Stimulated activated naive CD4-positive, alpha-beta T cell (primary cell): ENCODE measurements at places on chromosomes 4 and X.

DNA sequence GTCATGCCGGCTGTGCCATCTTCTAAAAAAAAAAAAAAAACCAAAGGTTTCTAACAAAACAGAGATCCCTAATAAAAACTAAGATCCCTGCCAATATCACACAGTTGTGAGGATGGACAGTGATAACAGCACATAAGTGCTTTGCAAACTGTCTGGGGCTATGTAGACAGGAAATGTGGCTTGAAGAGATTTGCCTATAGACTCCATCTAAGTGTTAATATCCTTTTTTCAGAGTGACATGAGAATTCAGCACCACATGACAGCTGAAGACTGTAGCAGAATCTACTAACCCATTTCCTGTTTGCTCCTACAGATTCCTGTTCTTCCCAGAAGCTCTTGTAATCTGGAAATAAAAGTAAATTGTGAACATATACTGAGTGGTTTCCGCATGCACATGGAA is 215.4 kb downstream of the KDR start:
- DNase-seq = no peak

DNA sequence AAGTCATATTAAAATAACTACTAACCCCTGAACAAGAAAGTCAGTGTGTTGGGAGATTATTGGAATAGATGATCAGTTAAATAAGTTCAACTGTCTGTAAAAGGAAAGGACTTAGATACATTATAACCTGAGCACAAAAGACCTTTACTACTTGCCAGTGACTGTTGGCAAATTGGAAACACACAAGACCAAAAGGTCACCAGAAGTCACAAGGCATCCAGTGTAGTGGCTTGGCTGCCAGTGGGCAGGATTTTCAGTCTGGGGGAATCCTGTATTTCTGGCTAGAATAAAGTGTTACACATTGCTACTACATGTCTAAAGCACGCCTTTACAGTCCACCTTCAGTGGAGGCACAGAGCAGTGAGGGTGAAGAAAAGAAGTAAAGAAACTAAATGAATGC is 108.3 kb upstream of the AR start:
- no peak for DNase-seq

DNA sequence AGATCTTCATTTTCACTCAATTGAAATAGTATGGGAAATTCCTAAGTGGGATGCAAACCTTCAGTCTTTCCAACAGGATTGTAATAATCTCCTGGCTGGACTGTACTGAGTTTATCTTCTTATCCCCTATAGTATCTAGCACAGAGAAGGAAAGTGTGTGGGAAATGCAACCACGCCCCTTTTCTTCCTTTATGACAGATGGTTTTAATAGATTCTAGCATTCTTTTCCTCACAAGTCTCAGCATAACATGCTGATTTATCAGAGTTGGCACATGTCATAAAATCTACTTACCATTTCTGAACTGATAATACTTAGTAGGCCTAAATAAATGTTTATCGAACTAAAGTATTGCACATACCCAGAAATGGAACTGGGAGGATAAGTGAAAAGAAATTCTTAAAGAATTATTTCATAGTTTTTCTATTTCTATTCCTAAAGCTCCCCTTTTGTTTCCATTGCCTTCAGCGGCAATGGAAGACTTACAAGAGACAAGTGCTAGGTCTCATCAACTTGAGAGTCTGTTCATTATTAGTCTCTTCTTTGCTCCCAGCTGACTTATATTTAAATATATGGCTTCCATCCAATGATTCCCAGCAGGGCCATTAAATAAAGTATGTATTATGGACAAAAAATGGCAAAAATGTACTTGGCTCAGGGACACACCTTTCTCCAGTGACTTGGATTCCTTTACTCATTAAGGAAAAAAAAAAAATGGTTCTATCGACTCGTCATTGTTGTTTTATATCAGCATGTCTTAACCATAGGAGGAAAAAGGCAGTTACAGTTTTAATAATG is 484.5 kb downstream of the IL1RAPL1 start:
- no peak for DNase-seq

DNA sequence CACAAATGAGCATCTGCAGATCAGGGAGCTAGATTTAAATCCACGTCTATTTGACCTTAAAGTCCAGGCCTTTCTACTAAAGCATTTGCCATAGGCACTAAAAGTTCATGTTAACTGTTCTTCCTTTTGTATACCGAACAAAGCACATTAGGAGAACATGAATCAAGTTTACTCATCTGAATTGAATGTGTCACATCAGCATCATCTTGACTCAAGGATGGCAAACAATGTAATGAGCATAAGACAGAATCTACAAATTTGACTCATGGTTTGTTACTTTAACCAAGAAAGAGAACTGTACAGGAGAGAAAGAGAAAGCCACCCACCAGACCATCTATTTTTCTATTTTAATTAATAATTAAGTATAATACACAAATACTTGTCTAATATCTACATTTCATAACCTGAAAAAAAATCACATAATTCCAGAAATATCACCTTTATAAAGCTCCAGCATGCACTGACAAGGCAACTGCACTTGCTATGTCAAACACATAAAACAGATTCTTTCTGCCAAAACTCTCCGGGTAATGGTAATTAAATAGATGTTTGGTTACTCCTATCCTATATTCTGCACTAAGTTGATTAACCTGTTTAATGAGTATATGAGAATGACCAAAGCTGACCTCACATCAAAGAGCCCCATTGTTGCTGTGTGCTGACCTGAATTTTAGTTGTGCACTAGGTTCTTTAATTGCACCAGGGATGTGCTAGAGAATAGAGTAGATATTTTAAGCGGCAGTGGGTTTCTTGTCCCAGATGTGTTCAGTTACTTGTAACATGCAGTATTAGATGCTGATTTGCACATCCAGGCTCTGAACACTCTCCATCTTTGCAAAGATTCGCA is 42.5 kb upstream of the LEF1 start:
- DNase-seq = no peak

DNA sequence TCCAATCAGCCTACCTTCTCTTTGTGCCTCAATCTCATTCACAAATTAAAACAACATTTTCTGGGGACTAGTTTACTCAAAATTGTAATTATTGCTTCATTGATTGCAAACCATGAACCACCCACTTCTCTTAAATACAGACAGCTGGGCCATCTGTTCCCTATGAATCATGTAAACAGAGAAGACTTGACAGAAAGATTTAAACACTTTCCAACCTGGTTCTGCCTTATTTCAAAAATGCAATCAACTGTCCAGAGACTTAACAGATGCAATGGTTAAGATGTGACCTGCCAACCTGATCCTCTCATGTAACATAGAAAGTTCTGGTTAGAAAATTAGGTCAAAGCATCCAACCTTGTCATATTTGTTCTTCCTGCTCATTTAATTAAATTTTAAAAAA is 20.8 kb upstream of the SERTM2 start:
- DNase-seq = no peak

GRCh38 chrX:9581771-9582385 is 117.0 kb downstream of the TBL1X start:
- no peak for DNase-seq

GRCh38 chrX:9164086-9164485 is 130.2 kb upstream of the FAM9B start:
- DNase-seq = no peak

DNA sequence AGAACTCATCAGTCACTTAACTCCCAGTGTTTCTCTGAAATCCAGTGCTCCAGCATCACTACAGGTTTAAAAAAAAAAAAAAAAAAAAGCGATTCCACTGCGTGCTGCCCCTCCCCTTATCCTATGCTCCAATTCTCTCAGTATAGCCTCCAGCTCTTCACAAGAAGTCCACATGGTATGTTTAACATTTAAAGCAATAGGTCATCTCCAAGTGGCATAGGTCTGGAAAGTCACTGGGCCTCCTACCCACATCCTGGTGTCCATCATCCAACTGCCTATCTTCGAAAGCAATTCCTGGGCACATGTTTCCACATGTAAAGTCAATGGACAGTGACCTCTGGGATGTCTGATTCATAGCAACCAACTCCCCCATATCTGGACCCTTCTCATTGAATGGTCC is 66.5 kb upstream of the MAP3K15 start:
- DNase-seq = no peak

DNA sequence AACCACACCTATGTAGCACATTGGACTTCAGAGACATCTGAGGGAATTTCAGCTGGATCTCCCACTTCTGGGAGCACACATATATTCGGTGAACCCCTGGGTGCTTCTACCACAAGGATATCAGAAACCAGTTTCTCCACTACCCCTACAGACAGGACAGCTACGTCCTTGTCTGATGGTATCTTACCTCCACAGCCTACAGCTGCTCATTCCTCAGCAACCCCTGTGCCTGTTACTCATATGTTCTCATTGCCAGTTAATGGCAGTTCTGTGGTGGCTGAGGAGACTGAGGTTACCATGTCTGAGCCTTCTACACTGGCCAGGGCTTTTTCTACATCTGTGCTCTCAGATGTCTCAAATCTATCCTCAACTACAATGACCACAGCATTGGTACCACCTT is 45.7 kb downstream of the ADGRG4 start:
- no peak for DNase-seq

GRCh38 chr4:184189966-184190365 is 27.7 kb downstream of the ENPP6 start:
- no peak for DNase-seq

DNA sequence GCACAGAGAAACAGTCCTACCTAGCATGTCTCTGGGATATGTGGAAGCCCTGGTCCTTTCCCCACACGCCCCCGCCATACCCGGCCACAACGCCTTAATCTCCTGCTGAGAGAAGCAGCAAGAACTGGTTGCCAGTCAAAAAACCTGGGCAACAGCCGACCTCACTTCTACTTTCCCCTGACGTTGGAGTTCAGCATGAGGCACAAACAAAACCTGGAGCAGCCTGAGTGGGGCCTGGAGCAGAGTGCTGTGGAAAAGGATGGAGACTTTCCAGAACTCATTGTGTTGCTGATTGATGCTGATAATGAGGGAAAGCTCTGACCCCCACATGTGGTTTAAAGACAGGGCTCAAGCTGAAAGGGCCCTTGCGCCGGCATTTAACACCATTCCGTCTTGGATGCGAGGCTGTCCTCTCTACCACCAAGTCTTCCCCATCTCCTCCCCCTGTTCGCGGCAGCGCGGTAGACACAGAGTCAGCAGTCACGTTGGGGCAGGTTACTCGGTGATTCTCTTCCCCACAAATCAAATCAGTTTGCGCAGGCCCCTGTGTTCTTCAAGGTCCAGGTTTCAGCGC is 666 bp downstream of the CCDC158 start:
- no peak for DNase-seq

- DNase-seq = no peak
Measured at GRCh38 chr4:37524267-37524666, 161.9 kb downstream of the RELL1 start.

- DNase-seq = no peak
Measured at GRCh38 chrX:23838953-23839352, 56.0 kb downstream of the SAT1 start.

GRCh38 chr4:20284990-20285389 is 33.3 kb downstream of the SLIT2 start:
- no peak for DNase-seq

- no peak for DNase-seq
Measured at GRCh38 chr4:24928708-24929107, 15.9 kb upstream of the CCDC149 start.

DNA sequence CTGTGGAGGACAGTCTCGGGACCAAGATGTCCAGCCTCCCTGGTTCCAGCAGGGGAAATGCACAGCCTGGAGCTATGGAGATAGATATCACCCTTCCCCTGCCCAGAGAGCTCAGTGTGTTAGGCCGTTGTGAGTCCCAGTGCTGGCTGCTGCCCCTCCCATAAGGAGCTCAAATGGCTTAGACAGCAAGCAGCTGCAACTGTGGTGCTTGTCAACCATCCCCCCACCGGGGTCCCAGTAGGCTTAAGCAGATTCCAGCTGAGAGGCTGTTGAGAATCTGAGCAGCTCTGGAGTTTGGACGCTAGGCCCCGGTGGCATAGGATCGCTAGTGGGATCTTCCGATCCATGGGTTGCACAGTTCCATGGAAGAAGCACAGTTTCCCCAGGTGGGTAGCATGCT is 181.8 kb upstream of the POF1B start:
- DNase-seq = no peak

DNA sequence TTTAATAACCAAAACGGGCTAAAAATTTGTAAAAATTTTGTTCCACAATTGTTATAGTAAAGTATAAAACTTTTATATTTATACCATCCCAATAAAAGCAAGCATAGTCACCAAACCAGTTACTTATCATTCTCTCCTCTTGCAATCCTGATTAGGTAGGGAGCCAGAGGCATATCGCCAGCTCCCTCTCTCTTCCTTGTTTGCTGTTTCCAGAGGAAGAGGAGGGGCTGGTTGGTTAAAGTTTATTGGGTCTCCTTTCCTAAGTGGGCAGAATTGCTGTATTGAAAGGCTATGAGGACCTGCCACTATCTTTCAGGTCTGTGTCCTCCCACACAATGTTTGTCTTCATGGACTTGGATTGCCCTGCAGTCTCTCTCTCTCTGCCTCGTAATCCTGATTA is 29.6 kb upstream of the BBS12 start:
- DNase-seq = no peak

DNA sequence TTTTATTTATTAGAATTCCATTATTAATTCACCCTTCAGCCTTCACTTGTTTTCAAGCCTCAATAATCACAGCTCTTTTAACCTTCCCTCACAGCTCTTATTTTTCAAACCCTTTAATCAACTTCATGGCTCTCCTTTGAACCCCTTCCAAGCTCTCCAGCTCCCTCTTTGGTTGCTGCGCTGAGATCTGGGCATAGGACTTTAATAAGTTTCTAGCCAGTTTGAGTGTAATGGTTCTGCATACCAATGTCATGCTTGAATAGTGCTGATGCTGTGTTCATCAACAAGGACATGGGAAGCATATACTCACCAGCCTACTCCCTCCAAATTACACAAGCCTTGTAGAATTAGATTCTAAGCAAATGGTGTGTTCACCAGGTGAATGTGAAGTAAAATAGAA is 3.5 kb upstream of the RNF212 start:
- DNase-seq = no peak

DNA sequence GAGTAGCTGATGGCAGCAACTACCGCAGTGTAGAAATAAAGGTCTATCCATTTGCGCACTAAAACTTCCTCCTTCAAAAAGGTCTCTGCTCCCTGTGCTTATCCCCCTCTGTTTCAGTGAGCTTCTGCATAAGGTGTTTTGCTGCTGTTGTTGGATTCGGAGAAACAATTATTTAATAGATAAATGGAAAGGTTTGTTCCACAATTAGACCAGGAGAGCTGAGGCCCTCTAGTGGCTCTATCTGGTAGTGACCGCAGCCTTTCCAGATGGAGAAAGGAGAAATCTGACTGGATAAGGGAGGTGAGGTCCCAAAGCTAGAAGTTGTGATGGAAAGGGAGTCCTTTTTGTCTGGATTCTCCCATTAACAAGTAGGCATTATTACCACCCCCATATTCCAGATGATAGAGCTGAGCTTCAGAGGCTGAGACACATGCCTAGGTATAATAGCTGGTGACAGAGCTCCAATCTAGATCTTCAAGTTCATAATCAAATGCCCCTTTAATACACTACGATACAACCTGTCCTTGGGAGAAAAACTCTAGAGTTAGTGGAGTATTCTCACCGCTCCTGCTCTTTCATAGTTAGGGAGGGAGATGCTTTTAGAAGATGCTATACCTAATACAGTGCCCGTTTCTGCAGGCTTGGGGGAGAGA is 5.1 kb upstream of the GABRQ start:
- peak; percentile 11 for DNase-seq

GRCh38 chr4:150114641-150115040 is 36.4 kb downstream of the DCLK2 start:
- DNase-seq = no peak

- DNase-seq = no peak
Measured at GRCh38 chr4:171024720-171025303, 788.4 kb upstream of the GALNTL6 start.
